ENCODE measurements at places on chromosomes 6 and 20. TPM values are rescaled to one million over a fixed set of nuclear protein-coding genes. Genes with fewer than 3 reads are reported as not detected.

Gene GSTA1
- 183 TPM for polyA plus RNA-seq

Gene DACT2
- polyA plus RNA-seq = 0.44 TPM

Gene TRIM38
- 4.1 TPM for polyA plus RNA-seq

Gene TMEM63B
- 16.8 TPM for polyA plus RNA-seq

Gene SLPI
- 42.8 TPM for polyA plus RNA-seq

Gene LRFN2
- polyA plus RNA-seq = not detected

Measured in stomach (tissue), 19 donors.